T-helper 17 cell (primary cell): ENCODE measurements at places on chromosomes 1 and 21.

- DNase-seq, result no peak
Observed at GRCh38 chr1:5648410-5649165, 343.6 kb downstream of the NPHP4 start.

DNA sequence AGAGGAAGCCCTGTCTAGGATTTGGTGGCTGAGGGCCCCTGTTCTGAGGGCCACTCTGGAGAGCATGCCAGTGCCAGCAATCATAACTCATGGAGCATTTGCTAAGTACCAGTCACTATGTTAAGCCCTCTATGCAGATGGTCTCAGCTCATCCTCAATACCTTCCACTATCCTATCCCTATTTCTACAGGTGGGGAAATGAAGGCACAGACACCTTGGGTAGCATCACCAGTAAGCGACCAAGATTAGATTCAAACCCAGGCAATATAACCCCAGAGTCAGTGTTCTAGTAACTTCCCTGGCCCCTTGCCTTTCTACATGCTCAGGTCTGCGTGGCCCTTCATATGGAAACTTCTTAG, 7.9 kb upstream of the NBPF1 start:
- DNase-seq, result no peak

DNA sequence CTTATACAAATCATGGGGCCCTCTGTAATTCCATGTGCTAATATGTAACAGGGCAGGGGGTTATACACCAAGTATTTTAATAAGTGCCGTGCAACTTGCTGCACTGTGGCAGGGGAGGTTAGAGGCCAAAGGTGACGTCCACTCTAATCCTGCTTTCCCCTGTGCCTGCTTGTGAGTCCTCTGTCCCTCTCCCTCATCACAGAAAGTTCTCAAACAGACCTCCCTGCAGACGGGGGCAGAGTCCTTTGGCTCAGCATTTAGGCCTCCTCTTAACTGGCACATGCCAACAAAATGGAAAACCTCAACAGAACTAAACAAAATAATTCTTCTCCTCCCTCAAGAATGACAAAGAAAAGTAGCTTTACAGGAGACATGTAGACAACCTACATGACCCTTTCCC, 2.9 kb downstream of the RXRG start:
- no peak for DNase-seq

GRCh38 chr1:55444667-55445066, 229.5 kb upstream of the USP24 start:
- DNase-seq, result no peak

DNA sequence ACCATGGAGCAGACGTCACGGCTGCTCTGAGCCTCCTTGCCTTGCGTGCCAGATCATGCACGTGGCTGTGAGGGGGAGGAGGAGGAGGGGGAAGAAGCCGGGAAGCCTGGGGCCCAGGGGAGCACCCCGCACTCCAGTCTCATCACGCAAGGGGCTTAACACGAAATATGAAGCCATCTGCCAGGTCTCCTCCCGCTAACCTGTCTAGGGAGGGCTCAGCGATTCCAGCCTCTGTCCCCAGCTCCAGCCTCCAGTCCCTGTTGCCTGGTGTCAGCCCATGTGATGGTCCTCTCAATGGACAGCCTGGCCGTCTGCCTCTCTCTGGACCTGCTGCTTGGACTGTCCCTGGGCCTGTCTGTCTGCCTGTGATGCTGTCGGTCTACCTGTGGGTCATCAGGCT, 22.5 kb upstream of the C1QA start:
- no peak for DNase-seq

- no peak for DNase-seq
Observed at GRCh38 chr21:22804151-22804550, 1805.9 kb downstream of the NCAM2 start.

DNA sequence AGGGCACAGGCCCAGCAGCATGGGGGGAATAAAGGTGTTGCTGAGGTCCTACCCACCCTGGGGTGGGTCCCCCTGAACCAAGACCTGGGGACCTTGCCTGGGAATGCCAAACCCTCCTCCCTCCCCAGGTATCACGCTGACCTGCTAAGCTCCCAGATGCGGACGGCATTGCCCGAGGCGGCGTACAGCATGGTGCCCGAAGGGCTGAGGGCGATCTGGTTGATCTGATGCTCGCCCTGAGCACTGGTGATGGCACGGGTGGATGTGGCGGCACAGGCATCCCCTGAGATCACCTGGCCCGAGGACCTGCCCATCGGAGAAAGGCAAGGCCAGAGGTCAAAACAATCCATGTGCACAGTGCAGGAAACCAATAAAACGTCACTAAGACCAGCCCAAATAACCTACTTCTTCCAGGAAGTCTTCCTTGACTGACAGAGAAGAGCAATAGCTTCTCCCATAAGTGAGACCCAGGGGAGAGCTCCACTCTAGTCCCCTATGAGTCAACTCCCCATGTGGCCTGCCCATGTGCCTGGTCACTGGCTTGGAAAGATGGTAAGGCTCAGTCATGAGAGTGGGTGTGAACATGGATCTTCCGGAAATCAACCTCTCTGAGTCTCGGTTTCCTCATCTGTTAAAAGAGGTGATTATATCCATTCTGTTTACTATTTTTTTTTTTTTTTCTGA, 46.3 kb downstream of the KIF21B start:
- DNase-seq, result no peak

GRCh38 chr1:66553846-66554245, 19.9 kb downstream of the SGIP1 start:
- DNase-seq, result no peak

DNA sequence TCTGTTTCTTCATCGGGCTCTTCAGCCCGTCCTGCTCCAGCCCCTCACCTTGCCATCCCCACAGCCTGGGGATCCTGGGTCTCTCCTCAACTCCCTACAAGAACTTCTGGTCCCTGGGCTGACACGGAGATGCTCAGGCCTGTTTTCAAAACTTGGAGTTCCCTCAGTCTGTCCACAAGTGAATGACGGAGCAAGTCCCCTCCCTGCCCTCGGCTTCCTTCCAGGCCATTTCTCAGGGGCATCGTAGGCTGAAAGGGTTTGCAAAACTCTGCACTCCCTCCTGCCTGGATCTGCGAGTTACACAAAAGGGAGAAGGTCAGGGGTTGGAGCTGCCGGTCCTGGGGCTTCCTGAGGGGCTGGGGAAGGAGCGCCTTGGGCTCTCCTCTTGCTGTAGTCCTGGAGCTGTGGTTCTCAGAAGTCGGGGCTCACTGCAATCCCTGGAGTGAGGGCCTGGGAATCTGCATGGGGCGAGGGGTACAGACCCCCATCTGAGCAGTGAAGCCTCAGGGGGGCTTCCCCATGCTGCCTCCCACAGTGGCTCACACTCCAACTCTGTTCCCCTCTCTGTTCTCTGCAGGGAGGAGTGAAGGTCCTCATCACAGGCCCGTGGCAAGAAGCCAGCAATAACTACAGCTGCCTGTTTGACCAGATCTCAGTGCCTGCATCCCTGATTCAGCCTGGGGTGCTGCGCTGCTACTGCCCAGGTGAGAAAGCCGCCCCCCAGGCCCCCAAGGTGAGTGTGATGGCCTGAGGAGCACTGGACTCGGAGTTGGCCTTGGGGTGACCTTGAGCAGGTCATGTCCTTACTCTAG, 100.6 kb upstream of the VAMP3 start:
- no peak for DNase-seq

- no peak for DNase-seq
Observed at GRCh38 chr1:173297798-173298391, 90.8 kb upstream of the TNFSF4 start.

GRCh38 chr1:47416319-47417169, 459 bp downstream of the FOXE3 start:
- DNase-seq, result no peak

DNA sequence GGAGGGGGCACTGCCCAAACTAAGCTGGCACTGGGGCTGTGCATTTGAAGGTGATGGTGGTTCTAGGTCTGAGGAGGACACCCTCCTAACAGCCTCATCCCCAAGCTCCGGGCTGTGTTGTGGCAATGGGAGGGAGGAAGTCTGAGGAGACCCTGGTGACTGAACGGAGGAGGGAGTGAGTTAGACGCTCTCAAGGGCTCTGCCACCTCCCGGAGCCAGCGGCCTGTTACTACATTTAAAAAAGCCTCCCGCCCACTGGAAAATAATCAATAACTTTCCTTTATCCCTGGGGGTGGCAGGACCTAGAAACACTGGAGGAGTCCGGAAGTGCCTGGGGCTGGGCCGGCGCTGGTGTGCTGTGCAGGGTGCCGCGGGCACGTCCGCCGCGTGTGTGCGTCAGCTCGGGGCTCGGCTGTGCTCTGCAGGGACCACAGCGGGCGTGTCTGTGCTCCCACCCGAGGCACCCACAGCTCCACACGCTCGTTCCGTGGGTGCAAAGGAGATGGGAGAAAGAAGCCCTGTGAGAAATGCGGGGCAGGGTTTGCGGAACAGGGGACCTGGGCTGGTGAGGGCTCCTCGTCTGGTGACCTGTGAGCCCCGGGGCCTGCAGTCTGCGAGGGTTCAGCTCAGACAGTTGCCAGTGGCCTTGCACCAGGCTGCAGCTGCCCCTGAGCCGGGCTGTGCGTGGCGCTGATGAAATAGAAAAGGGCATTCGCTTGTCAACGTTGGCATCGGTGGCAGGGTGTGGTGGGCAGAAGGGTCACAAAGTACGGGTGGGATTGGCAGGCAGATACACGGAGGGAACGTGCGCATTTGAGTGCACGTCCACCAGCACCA, 5.3 kb downstream of the SAMD11 start:
- no peak for DNase-seq

DNA sequence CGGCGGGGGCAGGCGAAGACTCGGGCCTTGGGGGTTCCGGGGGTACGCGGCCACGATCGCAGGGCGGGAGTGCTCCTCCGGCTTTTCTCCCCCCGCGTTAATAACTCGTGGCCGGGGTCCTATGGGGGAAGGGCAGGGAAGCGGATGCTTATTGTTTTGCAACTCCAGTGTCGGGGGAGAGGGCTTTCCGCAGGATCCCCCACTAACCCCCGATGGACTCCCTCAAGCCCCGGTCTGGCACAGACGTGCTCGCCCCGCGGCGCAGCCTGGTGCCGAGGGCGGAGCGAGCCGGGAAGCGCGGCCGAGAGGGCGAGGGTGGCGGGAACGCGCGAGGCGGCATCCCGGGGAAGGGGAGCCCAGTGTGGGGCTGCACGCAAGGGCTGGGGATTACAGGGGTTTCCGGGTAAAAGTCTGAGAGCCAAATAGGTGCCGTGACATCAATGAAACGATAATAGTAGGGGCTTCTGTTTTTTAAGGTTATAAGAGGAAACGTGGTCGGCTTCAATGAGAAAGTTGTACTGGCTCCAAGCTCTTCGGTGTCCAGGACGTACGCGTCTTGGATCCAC, 772 bp downstream of the UCK2 start:
- DNase-seq, result peak; percentile 19

- DNase-seq, result peak; percentile 27
Observed at GRCh38 chr1:93908394-93909145, 660 bp downstream of the GCLM start.

- no peak for DNase-seq
Observed at GRCh38 chr1:5733596-5733995, 258.6 kb downstream of the NPHP4 start.
